ENCODE measurements at places on chromosomes 13 and 19.

- DNase-seq = no peak
These were observed 86.9 kb downstream of the DOCK9 start for GRCh38 chr13:98890925-98891324.

DNA sequence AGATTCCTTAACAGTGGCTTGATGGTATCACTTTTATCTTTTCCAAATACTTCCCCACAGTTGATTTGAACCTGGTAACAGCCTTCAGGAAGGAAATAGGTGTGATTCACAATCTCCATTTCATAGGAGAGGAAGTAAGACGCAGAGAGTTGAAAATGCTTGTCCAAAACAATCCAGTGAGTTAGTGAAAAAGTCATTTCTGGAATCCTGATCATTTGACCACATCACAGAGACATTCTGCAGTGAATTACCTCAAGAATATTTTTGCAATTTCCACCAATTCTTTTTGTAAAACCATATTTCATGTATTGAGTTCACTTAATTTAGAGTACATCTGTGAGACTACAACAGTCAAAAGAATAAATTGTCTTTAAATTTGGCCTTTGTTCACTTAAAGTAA, 292.8 kb downstream of the DCLK1 start:
- DNase-seq = peak; percentile 86

DNA sequence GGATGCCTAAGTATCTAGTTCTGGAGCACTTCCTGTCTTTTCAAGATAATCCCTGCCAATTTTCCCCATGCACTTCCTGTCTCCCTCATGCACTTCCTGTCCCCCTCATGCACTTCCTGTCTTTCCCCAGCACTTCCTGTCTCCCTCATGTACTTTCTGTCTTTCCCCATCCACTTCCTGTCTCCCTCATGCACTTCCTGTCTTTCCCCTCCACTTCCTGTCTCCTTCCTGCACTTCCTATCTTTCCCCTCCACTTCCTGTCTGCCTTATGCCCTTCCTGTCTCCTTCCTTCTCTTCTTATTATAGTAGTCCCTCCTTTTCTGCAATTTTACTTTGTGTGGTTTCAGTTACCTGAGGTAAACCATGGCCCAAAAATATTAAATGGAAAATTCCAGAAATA, 3.0 kb upstream of the TNNT1 start:
- no peak for DNase-seq

GRCh38 chr19:42219812-42220750, at the start of gene ZNF526:
Gene ZNF526 (plus strand): TSS chr19:42220312. CDS start chr19:42224404, 4,092 bp downstream.
- DNase-seq = peak; percentile 97

GRCh38 chr19:1291761-1292418, 6.2 kb downstream of the EFNA2 start:
- no peak for DNase-seq

Measured in fibroblast of skin of scalp (primary cell).